Central memory CD4-positive, alpha-beta T cell (primary cell): ENCODE measurements at places on chromosomes 11 and 22.

DNA sequence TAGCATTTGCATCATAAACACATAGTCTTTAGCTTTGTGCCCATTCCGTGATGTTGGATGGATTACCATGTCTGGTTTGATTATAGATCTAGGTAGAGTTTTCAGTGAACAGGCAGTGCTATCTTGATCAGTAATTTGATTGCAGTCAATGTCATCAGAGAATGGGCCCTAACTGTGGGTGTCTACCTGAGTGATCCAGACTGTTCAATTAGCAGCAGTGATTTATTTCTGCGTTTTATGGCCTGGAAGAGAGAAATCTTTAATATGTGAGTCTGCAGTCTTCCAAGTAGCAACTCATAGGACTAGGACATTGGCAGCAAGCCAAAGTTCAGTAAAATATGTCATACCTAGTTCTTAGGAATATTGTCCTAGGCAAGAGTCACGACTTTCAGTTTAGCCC, 80.3 kb downstream of the CASP12 start:
- no peak for DNase-seq

DNA sequence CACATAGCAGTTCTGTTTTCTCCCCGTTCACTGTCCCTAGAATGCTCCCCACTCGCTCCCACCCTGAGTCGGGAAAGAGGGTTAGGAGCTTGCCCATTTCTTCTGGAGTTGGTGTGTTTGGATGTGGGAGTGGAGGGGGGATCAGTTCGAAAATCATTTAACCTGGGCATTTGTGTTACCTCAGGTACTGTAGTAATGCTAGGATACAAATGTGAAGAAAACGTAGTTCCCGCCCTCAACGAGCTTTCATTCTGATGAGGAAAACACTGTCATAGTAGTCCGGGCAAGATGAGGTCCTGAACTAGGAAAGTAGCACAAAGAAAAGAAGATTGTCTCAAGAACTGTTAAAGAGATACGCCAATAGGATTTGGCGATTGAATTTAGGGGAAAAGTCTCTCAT, 539 bp downstream of the SDHD start:
- DNase-seq: no peak

- DNase-seq: no peak
These were observed 558.1 kb downstream of the ETS1 start for GRCh38 chr11:128029219-128029722.

DNA sequence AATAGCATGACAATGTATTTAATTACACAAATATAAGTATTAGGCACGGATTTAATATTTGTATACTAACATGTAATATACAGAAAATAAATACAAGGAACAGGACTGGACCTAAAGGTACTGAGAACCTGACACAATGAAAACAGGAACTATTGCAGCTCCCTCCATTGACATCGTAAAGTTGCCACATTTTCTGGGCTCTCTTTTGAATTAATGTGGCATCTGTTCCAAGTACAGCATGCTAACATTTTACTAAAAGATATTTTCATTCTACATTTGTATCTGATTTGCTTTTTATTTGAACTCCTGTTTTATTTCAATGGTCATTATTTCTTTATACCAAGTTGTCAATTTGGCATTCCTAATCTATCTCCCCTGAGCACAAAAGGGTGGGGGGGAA, 15.3 kb downstream of the PHF21A start:
- DNase-seq: no peak

DNA sequence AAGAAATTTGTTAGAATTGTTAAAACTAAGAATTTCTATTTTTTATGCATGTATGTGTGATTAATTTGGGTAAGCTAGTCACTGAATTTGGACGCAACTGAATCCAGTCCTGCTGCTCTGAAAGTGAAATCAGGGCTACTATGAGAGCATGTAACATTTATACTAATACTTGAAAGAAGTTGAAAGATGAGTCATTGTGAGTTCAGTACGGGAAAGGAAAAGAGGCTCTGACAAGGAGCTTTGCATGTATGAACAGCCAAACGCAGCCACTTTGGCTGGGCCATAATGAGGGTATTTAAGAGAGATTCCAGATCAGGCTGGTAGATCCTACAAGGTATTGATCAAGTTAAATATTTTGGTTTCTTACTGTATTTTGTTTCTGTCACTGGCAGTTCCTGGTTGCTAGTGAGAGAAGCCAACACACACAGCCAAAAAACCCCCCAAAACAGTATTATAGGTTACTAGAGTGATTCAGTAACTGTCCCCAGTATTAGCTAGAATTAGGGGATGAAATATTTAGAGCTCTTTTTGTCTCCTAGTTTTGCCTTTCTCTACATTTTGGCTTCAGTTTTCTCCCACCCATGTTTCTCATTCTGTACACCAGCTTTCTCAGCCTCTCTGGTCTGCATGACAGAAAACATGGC, 14.1 kb downstream of the AASDHPPT start:
- DNase-seq: no peak

DNA sequence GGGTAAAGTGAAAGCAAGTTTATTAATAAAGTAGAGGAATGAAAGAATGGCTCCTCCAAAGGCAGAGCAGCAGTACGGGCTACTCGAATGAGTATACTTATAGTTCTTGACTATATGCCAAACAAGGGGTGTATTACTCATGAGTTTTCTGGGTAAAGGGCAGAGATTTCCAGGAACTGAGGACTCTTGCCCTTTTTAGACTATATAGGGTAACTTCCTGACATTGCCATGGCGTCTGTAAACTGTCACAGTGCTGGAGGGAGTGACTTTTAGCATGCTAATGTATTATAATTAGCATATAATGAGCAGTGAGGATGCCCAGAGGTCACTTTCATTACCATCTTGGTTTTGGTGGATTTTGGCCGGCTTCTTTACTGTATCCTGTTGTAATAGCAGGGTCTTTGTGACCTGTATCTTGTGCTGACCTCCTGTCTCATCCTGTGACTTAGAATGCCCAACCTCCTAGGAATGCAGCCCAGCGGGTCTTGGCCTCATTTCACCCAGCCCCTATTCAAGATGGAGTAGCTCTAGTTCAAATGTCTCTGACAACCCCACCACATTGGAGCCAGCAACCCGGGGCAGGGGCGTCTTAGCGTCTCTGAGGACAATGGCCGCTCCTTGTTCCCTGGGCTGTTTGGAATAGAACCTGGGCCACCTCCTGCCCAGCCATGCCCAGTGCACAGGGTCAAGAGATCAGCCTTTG, 34.9 kb upstream of the CD82 start:
- DNase-seq: peak; percentile 8

DNA sequence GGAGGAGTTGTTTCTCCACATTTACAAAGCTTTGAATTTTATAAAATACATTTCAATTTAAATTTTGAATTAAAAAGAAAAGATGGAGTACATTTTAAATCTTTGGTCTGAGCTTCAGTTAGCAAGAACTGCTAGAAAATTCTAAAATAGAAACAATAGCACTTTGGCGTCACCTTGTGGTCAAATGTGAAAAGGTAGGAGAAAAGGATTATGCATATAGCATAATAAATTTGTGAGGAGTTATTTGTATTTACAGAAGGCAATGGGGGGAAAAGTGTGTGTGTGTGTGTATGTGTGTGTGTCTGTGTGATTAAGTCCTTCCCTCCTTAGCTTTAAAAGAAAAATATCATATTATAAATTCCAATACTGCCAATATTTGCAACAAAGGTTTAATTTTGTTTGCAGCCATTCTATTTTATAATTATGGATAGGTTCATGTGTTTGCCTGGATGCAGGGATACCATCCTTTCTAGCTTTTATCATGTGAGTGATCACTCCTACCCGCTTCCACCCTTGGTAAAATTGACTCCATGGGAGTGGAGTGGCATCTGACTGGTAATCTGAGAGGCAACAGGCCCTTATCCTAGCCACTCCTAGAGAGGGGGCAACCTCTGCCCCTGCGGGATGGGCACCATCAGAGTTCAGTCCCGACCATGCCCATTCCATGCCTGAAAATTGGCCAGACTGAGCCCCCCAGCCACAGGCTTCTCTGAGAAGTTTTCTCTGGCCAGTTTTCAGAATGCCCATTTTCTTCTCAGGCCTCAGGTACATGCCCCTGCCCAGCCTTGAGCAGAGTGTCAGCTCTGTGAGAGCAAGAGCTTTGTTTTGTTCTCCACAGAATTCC, 13.6 kb upstream of the LGR4 start:
- peak; percentile 44 for DNase-seq

- no peak for DNase-seq
These were observed 125.6 kb upstream of the PITPNB start for GRCh38 chr22:28044546-28045173.

- DNase-seq: peak; percentile 47
These were observed 344 bp downstream of the IFT27 start for GRCh38 chr22:36775586-36775963.

DNA sequence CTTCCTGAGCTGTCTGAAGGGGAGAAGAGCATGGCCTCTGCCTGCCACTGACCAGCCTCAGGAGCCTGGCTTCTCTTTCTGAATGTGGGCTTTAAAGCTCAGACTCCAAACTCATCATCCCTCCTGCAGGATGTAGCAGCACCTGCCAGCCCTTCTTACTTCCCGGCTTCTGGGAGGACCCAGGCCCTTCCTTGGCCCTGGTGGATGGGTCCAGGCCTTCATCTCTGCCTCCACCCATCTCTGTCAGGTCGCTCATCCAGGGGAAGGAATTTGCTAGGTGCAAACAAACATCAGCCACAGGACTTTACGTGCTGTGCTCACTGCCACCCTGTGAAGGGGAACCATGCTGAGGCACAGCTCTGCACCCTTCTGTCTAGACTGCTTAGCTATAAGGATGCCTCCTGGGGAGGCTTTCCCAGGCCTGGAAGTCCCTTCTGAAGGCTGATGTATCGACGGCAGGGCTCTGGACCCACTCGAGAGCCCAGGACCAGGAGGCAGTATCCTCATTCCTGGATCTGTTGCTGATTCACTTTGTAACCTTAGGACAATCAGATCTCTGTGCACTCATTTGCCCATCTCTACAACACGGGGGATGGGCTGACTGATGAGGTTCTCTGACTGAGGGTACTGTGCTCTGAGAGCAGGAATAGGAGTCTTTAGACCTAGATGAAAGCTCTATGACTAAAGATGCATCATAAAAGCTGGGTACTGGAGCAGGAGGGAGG, 30.9 kb downstream of the USP35 start:
- DNase-seq: no peak

GRCh38 chr11:75482931-75483469, 42.7 kb downstream of the GDPD5 start:
- DNase-seq: no peak

DNA sequence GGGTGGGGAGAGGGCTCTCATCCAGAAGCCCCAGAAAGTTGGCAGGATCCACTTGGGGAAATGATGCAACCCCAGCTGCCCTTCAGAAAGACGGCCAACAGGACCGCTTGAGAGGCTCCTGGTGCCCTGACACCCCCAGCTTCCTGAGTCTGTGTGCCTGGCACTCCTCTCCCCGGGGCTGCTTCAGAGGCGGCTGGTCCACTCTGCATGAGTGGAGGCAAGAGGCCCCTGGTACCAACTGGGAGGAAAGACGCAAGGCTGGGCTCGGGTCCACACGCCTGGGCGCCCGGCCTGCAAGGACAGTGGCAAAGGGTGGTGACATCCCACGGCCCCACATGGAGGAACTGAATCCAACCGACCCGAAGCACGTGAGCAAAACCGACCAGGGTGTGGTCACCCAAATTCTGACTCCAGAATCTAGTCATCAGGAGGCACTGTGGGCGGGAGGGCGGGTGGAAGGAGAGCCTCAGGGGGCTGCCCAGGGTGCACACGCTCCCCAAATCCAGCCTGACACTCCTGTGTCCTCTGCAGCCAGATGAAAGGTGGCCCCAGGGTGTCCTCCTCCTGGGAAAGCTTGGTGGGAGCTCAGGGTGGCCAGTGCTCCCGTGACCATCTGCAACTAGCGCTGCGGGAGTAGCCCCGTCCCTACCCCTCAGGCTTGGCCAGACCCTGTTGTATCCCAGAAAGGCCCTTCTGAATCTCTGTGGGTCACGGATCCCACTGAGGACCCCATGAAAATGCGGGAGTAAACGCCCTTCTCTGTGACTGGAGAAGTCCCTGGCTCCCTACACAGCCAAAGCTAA, 3.7 kb downstream of the RNH1 start:
- DNase-seq: no peak

DNA sequence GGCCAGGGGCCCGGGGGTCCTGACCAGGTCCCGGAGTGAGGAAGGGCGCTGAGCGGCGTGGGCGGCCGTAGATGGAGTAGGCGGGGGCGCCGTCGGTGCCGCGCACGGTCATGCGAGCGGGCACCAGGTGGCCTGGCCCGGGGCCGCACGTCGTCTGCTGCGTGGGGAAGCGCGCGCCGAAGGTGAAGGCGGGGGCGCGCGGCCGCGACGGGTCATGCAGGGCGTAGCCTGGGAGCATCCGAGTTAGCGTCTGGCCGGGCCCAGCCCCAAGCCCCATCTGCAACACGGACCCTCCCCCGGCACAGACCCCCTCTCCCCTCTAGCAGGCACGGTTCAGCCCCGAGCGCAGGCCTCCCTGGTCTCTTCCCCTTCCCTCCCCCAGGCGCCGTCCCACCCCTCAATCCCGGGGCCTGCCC, 1.7 kb upstream of the TYMP start:
- peak; percentile 50 for DNase-seq

GRCh38 chr11:16096336-16096735, 260.0 kb downstream of the SOX6 start:
- no peak for DNase-seq

DNA sequence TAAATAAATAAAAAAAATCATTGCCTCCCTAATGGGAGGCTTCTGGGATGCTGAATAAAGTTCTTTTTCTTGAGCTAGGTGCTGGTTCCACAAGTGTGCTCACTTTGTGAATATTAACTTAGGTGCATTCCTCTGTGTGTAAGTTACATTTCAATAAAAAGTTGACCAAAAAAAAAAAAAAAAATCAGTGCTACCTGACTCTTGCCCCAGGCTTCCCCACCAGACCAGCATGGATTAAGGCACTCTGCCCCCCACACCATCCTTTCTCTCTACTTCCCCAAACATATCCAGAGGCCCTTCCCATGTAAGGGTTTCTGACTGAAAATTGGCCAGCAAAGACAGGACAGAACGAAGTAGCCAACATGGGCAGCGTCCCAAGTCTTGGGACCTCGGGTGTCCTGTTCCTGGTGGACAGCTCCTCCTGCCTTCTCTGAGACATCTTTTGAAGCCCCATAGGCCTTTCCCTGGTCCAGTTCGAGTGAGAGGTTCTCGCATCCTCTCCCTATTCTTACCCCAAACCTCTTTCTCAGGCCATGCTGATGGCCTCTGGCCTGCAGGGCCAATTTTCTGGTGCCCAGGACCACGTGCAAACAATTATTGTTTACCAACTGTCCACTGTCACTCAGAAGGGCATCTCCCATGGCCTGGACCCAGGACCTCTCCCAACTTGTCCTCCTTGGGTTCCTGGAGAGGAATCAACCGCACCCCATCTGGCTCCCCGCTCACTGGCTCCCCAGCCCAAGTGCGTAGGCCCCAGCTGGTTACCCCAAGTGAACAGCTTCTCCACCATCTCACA, 14.9 kb upstream of the KCTD14 start:
- DNase-seq: no peak

- DNase-seq: no peak
These were observed at the start of gene RBMXL2 for GRCh38 chr11:7088921-7089320. Gene RBMXL2, plus strand, starts transcription at chr11:7088998. Its CDS starts 123 bp downstream, at chr11:7089121.

GRCh38 chr11:19181531-19182261, 20.1 kb downstream of the CSRP3 start:
- no peak for DNase-seq
